ENCODE measurements at places on chromosomes 1 and 21.
A peak's percentile ranks its signal among the peaks of the same experiment; 100 is the strongest.

DNA sequence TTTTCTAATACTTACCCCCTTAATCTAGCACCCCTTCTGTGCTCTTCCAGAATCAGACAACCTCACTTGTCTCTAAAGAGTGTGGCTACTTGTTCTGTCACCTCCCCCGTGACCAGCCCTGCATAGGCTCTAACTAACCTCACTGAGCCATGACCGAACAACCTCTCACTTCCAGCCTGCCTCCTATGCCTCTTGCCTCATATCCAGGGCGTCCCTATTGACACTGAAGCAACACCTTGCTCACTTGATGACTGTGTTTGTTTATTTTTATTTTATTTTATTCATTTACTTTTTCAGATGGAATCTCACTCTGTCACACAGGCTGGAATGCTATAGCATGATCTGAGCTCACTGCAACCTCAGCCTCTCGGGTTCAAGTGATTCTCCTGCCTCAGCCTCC is 235.1 kb upstream of the B3GALT2 start:
- no peak for DNase-seq

DNA sequence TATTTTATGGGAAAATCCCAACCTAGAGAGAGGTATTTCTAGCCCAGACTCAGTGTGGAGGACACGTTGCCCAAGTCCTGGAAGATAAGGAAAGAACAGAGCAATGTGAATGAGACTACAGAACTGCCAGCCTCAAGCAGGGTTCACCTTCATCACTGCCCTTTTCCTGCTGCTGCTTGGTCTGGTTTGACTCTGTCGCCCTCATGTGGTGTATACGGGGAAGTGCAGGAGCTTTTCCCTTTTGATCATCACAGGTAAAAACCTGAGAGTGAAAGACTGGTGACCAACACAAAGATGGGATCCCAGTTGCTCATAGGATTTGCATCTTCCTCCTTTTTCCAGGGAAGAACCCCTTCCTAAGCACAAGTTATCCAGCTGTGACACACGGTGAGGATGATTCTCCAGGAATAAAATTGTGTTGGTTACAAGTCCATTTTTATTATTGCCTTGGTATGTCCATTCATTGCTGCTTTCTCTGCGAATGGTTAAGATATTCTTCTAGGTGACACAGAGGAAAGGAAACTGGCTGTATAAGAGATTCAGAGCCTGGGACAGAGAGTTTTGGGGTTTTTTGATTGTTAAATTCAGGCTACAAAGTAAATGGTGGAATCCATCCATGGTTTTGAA is 89.5 kb upstream of the CD53 start:
- peak; percentile 6 for DNase-seq

- no peak for DNase-seq
Observed at GRCh38 chr1:160567858-160568682, 11.2 kb downstream of the CD84 start.

DNA sequence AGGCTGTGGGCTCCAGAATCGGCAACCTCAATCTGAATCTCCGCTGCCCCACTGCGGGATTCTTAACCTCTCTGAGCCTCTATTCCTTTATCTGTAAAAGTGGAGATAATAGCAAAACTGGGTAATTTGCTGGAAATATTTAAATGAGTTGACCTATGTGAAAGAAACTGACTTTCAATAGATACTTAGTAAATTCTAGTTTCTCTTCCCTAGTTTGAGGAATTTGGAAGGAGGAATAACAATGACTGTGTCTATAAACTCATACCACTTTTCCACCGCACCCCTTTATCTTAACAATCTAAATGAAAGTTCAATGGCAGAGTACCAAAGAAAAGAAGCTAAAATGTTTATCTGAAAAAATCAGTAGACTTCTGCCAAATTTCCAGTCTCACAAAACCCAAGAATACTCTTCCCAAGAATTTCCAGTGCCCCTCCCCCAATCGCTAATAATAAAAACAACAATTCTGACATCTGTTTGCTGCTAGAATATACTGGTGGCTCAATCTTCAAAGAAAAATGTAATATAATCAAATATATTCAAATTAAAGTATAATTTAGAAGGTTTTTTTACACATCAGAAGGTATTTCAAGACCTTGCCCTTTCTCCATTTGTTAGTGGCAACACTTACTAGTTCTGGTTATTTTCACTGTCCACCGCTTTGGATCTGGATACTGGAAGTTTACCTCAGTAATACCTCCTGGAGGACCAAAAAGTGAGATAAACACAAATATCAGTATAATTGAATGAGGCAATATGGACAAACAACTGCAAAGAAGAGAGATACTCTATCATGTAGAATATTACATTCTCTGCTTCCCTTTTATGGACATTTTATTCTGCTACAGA is 171.2 kb downstream of the LTN1 start:
- no peak for DNase-seq

DNA sequence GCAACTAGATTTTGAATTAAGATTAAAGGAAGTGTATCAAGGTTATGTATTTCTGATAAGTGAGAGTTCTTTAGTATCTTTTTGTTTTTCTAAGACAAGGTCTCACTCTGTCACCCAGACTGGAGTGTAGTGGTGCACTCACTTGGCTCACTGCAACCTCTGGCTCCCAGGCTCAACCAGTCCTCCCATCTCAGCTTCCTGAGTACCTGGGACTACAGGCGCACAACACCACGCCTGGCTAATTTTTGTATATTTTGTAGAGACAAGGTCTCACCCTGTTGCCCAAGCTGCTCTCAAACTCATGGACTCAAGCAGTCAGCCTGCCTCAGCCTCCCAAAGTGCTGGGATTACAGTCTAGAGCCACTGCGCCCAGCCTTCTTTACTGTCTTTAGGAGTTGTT is 33.7 kb downstream of the DHX9 start:
- DNase-seq, result no peak

GRCh38 chr1:210707300-210708240 is 378.9 kb downstream of the HHAT start:
- DNase-seq, result no peak

- DNase-seq, result no peak
Observed at GRCh38 chr21:20163167-20163566, 835.0 kb upstream of the NCAM2 start.

DNA sequence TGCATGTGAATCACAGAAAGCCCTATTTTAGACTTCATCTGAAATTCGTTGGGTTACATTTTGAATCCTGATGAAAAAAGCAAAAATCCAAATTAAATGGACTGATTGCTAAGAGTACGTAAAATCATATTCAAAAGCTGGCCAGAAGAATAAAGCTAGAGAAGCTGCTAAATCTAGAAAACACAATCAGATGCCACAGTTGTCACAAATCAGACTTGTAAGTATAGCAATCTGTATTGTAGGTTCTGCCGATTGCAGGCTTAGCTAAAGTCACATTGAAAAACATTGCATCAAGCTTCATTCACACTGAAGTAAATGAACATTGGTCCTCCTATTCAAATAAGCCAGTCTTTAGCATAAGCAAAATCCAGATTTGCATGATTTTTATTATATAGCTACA is 235.1 kb upstream of the ST6GALNAC5 start:
- no peak for DNase-seq

DNA sequence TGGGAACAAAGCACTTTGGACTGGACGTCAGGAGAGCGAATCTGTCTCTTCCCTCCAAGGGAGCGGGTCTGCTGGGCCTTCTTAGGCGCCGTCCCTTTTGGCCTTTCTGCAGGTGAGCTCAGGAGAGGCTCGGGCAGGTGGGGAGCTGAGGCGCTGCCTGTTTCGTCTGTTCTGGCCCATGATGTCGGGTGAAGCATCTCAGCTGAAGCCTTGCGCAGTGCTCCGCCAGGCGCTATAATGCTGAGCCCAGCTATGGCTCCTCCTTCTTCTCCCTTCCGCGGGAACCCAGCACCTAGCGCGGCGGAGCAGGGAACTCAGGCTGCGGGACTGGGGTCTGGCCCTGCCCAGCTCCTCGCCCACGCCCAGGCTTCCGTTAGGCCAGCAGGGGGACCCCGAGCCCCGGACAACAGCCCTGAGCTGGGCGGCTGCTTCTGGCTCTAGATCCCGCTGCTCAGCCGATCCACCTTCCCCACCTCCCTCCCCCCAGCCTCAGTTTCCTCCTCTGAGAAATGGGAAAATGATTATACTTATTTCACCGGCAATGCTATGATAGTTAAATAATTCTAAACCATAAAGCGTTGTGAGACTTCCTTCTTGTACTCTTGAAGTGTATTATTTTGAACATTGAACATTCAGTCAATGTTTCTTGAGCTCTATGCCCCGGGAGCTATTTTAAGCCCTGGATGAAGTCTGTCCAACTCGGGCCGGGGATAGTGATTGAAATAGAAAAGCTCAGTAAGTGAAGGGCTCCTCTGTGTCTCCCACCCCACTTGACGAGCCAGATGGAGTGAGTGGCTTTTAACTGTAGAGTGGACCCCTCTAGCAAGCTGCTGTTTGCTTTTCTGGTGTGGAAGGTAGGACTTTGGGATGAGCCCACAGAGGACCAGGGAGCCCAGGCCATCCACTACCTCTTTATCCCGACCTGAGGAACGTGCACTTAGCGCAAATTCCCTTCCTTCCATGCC is 9.6 kb upstream of the ADORA1 start:
- no peak for DNase-seq

Measured in DMS79 (cell line).